ENCODE measurements at places on chromosomes 11 and 22.

- DNase-seq, result no peak
Measured at GRCh38 chr11:83815736-83816135, 529.6 kb upstream of the CCDC90B start.

DNA sequence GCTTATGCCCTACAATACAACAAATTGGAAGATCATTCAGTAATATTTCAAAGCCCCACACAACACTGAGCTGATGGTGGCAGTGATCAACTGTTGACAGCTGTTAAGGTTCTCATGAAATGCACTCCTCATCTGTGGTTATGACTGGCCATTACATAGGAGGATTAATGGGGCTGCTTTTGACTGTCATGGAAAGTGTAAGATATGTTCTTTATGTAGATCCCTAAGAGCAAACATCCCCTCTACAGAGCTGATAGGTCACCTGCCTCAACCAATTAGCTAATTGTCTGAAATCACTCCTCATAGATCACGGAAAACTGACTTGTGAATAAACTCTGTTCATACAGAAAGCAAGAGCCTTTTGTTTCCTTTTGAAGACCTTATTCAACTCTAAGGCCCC lies 78.1 kb downstream of the GAB2 start:
- DNase-seq, result no peak

GRCh38 chr11:120066738-120067437 lies 71.0 kb downstream of the TRIM29 start:
- no peak for DNase-seq

- DNase-seq, result no peak
Measured at GRCh38 chr22:45235851-45236342, 4.8 kb downstream of the KIAA0930 start.

DNA sequence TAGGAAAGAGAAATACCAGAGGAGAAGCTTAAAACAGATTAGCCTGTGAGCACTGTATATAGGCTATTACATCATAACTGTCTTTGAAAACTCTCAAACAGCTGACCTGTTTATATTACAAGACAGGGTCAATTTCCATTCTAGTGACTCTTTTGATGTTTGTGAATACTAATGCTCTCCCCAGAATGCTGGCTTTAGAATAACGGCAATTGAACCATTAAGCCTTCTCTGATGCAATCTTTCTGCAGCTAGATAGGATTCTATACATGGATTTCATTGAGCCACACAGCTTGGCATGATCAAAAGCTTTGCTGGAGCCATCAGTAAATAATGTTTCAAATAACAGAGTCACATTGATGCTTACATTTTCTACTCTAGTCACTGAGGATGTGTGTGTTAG lies 122.7 kb upstream of the FAT3 start:
- no peak for DNase-seq

DNA sequence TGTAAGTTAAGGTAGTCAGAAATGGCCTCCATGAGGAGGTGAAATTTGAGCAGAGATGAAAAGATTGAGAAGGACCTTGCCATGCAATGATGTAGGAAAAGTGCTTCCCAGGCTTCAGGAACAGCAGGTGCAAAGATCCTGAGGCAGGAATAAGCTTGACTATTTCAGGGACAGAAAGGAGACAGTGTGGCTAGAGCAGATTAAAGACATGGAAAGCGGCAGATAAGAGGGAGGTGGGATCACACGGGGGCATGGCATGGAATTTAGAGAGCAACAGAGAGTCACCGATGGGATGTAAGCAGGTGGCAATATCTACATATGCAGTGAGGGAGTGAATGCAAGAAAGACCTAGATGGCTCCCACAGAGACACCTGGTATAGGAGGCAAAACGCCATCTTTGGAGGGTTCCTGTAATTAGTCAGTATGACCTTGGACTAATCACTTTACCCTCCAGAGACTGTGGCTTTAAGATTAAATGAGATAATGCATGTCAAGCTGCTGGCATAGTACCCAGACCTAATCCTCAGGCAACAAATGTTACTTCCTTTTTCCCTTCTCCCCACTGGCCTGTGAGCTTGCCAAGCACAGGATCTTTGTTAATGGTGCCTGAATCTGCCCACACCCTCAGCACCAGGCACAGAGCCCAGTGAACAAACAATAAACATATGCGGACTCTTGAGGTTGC lies 24.6 kb upstream of the ACER3 start:
- DNase-seq, result no peak

DNA sequence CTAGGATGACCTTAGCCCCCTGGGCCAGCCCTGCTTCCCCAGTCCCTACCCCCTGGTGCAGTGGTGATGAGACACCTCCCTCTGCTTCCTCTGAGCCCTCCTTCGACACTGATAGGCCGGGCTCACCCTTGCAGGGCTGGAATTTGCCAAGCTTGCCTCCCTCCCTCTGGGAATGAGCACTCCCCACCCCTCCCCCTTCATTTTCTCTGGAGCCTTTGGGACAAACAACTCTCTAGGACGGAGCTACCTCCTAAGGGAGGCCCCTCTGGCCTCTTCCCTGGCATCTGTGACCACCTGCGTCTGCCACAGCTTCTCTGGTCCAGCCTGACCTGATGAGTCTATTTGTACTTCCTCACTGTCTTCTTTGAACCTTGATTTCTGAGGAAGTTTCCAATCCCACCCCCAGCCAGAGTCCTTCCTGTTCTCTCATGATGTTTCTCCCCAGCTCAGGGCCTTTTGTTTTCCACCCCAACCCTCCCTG lies 53.3 kb upstream of the ADA2 start:
- DNase-seq, result no peak

DNA sequence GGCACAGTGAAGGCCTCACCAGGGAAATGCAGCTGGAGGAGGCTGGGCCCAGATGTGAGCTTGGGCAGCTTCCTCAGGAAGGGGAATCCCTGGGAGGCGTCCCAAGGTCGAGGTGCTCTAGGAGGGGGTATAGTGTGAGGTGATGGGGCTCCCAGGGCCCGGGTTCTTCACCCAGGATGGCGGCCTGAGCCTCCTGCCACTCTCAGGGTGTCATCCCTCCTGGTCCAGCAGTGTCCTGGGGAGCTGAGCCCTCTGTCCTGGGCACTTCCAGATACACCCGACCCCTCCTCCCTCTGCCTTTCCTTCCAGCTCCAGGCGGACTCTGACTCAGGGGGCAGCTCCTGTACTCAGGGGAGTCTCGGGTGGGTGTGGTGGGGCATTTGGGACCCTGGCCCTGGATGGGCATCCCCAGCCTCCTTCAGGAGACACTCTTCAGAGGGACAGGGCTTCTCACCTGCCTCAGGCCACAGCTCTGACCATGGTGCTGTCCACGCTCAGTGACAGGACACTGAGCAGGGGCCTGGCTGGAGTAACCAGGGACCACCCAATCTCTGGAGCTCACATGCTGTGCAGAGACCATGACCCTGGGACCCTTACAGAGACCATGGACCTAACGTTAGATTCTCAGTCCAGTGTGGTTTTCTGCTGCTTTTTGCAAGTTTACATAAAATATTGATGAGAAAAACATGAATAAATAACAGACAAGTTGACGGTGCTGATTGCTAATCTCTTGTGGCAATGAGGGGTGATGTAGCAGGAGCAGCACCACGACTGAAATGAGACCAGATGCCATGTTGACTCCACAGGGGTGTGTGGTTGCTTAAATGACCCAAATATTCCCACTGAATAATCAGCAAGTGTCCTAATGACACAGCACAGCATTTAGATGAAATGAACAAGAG lies 101.9 kb downstream of the GGTLC2 start:
- no peak for DNase-seq

DNA sequence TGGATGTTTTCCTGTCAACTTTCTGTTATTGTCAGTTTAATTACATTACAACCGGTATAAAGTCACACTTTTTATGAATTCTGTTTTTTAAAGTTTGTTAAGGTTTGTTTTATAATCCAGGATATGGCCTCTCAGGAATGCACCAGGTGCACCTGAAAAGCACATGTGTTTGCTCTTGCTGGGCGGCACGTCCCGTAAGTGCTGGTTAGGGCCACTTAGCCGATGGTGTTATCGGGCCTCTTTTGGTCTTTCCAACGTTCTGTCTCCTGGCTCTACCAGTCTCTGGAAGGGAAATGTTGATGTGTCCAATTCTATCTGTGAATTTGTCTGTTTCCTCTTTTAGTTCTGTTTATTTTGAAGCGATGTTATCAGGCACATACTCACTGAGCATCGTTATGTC lies 695.7 kb downstream of the BRD1 start:
- no peak for DNase-seq

DNA sequence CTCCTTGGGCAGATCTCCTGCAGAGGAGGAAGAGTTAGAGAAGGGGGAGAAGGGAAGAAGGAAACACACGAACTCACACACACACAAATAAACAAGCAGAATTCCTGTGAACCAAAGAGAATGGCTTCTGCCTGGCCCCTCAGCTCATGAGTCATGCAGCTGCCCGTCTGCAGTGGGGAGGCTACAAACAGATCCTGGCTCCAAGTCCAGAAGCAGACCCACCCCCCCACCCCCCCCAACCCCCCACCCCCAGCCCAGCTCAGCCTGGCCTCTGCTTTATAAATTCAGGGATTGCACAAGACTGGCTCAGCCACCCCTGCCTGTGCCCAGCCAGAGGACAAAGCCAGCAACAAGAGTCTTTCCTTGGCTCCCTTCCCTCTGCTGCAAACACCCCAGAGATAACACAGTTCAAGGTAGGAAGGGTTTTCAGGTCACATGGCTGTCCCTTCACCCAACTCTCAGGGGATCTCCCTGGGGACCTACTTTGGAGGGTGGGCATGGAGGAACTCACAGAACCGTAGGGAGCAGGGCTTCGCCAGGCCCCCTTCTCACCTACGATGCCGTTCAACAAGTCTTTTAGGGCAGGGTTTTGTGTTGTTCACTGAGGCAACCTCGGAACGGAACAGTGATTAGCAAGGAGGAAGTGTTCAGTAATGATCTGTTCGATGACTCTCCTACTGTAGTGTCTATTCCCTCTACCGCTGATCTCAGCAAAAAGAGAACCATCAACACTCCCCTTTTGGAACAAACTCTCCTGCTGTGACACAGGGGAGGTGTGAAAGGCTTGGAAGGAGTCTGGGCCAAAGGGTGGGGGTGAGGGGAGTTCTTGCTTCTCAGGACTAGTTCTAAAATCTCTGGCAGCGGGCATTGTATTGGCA lies 35.5 kb downstream of the RPL27A start:
- DNase-seq, result no peak

GRCh38 chr22:37023743-37024338 lies 4.3 kb downstream of the MPST start:
- DNase-seq, result no peak

GRCh38 chr11:130865091-130865773 lies 51.0 kb downstream of the SNX19 start:
- no peak for DNase-seq

GRCh38 chr22:43289531-43289963 lies 53.6 kb downstream of the SCUBE1 start:
- no peak for DNase-seq

GRCh38 chr11:30196400-30197206 lies 34.2 kb upstream of the FSHB start:
- DNase-seq, result no peak

DNA sequence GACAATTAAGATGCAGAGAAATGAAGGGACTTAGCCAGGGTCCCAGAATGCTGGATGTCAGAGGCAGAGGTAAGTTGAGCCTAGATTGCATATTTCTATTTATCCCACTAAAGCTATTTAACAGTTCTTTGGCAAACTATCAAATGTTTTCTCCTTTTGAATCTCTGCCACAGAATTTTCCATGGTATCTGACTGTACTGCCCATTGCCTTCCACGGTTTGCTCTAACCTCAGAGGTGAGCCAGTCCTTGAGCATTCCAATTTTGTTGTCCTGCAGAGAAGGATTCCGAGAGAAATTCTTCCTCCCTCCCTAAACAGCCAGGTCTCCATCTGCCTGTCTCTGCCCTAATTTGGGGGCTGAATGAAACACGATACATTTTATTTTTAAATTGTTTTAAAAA lies 368.3 kb upstream of the SYN3 start:
- DNase-seq, result no peak

DNA sequence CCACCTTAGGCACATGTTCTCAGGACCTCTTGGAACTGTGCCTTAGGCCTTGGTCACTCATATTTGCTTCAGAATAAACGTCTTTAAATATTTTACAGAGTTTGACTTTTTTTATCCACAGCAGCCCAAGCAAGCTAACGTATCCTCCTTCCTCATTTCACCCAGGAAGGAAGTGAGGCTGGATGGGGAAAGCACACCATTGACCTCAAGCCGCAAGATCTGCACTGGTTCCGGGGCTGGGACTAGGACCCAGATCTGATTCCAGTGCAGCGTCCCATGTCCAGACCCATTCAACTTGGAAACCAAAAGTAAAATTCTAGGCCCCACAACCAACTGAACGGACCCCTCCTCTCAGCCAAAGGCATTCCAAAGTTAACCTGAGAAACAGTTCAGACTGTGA lies 2.4 kb upstream of the LGALS12 start:
- no peak for DNase-seq

DNA sequence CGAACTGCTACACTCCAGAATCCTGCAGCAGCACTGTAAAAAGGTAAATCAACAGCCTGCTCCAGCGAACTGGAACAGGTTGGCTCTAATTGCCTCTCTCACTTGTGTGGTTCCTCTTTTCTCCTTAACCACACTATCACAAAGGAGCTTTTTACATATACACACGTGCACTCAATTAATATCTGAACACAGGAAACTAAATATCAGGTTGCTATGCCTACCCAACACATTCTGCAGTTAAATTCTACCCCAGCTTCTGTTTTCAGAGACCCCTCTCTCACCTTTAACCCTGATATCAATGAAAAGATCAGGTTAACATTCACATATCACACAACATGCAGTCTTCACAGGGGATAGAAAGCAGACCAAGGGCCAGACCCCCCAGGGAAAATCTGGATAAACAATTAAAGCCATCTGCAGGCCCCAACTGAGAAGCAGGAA lies 11.0 kb downstream of the RBFOX2 start:
- DNase-seq, result no peak

GRCh38 chr22:20750461-20751184 lies 23.3 kb upstream of the SERPIND1 start:
- DNase-seq, result no peak

DNA sequence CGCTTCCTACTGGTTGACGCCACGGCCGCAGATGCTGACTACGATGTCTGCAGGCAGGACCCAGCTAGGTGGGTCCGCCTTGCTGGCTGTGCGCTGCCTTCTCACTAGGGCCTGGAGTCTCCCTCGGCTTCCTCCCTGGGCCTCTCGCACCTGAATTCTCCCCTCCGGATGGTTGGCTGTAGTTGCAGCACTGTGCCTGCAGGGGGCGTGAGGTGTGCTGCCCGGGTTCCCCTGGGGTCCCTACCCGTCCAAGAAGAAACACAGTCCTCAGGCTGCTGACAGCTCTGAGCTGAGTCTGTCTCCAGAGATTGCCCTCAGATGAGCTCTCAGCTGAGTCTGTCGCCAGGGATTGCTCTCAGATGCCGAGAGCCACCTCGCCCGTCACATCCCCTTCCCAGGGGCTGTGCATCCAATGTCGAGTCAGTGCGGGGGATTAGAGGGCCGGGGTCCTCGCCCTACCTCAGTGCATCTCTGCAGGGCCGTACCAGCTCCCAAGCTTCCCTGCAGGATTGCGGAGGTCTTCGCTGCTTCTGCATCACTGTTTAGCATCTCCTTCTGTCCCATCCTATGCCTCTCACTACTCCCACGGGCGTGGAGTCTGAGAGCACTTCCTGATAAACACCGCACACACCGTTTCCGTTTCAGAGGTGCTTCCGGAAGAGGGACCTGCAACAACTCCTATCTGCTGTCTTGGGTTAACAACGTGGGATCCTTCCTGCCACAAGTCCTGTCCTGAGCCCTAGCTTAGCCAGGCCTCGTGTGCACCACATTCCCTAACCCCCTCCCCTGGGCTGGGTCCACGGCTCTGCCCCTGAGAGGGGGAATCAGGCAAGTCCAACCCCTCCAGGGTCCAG lies 196.9 kb downstream of the CSNK2A3 start:
- no peak for DNase-seq

- DNase-seq, result peak; percentile 81
Measured at GRCh38 chr22:35299673-35300499, at the start of gene TOM1. Gene TOM1 (plus strand): TSS chr22:35299894. CDS start chr22:35299929, 35 bp downstream.
